Stimulated activated CD4-positive, alpha-beta T cell treated with anti-CD3 and anti-CD28 coated beads, Interleukin-2, amount 100 ng/mL, for 24 hours (primary cell): ENCODE measurements at places on chromosomes 13 and 19.

DNA sequence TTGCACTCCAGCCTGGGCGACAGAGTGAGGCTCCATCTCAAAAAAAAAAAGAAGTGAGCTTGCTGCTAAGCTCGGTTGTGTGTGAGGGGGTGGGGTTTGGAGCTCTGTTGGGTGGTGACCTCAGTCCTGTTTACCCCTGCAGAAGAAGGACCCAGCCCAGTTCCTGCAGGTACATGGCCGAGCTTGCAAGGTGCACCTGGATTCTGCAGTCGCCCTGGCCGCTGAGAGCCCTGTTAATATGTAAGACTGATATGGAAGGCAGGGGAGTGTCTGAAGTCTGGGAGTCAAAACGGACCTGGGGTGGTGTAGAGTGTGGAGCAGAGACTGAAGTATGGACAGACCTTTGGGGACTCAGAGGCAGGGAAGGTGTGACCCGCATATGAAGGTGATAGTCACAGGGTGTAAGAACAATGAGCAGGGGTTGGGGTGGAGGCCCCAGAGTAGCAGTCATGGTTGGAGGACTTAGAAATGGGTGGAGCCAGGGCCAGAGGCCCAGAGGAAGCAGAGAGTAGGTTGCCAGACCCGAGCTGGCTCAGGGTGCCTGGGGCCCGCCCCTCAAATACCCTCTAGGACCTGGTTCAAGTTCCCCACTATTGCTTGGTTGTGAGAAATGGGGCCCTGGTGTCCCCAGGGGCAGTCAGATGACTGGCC, 13.2 kb downstream of the CLASRP start:
- no peak for DNase-seq

DNA sequence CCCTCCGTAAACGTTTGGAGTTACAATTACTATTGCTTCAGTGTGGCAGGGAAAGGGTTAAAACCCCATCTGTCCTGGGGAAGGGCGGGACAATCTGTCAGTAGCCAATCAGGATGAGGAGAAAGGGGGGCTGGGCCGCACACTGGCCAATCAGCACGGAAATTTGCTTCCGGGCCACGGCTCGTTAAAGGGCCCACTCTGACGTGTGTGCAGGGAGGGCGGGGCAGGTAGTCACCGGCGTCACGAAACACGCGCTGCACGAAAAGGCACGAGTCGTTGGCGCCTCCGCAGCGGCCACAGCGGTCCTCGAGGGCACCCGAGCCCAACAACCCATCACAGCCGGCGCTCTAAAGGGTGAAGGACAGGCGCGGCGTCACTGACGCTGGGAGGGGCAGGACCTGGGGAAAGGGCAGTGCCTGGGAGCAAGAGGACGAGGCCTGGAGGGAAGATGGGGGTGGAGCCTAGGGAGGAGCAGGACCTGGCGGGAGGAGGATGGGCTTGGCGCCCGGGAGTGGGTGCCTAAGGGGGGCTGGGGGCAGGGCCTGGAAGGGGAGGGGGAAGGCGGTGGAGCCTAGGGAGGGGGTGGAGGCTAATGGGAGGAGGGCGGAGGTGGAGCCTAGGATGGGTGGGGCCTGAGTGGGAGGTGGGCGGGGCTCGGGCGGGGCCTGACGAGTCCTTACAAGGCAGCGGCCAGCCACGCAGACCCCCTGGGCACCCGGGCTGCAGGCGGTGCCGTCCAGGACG, 4.9 kb downstream of the ADAMTSL5 start:
- DNase-seq, result peak; percentile 89

DNA sequence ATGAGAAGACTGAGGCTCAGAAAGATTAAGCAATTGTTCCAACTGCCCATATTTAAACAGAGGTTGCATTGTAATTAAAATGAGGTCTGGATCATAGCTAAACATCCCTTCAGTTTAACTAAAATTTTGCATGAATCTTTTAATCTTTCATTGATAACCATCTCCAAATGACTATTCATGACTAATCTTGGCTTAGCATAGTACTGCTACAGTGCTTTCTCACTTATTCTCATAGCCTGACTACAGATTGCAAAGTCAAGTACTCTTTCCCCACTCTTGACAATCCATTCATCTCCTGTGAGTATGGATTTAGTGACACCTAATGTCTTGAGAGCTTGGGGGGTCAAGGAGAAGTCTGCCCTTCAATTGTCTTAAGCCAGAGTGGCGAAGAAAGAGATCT, 258.4 kb downstream of the RFC3 start:
- no peak for DNase-seq

- DNase-seq, result peak; percentile 19
Measured at GRCh38 chr13:49421391-49421790, 22.5 kb downstream of the CAB39L start.

DNA sequence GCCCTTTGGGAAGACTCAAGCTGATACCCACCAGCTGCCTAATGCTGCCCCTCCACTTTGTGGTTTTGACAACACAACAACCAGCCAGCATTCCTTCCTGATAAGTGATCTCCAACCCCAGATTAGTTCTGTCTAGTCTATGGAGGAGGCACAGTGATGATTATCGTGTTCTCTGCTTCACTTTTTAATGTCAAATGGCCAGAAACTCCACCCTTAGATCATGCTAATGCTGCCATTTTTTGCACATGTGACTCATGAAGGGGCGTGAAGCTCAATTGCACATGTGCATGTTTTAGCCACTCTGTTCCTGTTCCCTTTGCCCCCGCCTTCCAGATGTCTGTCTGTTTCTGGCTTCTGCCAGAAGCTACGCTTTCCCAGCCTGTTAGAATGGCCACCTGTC, 199.8 kb downstream of the COG6 start:
- DNase-seq, result no peak

- no peak for DNase-seq
Measured at GRCh38 chr13:19764237-19764636, 18.5 kb downstream of the PSPC1 start.

GRCh38 chr13:106373304-106373988, 162.0 kb downstream of the EFNB2 start:
- DNase-seq, result no peak

DNA sequence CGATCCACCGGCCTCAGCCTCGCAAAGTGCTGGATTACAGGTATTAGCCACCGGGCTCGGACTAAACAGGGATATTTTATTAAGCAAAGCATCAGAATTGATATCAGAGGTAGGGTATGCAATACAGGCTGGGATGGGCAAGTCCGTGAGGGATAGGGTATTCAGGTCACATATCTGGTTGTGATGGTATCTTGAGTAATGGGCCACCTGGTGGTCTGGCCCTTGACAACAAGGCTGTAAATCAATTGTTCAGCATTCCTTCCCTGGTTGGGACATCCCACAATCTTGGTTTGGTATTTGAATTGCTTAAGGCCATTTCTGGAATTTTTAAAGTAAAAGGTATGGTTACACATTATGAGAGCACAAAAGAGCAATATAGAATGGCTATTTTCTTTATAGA, 1588.0 kb downstream of the SLITRK1 start:
- DNase-seq, result no peak

DNA sequence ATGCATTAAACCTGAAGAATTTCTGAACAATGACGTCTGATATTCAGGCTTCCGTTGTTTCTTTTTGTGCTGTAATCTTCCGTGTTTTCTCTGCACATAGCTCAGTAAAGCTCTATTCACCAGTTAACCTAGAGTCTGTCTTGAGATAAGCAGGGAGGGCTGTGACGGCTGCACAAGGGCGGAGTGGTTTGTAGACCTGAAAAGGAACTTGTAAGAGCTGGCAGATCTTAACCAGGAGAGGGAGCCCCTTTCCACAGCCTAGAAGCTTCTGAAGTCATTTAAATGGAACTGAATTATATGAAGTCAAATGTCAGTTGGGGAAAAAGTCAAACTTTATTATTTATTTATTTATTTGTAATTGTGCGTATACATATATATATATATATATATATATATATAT, 27.5 kb downstream of the DPRX start:
- DNase-seq, result no peak

DNA sequence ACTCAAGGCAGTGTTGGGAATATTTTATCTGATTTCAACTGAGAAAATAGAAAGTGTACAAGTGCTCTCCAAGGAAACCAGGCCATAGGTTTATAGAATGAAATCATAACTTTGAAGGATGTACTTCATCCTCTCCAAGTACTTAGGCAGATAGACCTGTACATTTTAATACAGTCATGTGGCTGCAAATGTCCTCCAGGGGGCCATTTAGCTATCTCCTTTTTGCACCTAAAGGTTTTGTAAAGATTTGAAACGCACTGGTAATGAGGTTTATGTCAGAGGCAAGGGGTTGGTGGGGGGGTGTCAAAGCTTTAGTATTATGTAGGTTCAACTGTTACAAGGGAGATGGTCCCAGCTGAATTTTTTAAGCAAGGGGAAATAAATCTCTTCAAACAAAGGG, 364.4 kb downstream of the DCT start:
- no peak for DNase-seq

GRCh38 chr13:87057807-87058520, 613.2 kb upstream of the SLITRK5 start:
- DNase-seq, result no peak

DNA sequence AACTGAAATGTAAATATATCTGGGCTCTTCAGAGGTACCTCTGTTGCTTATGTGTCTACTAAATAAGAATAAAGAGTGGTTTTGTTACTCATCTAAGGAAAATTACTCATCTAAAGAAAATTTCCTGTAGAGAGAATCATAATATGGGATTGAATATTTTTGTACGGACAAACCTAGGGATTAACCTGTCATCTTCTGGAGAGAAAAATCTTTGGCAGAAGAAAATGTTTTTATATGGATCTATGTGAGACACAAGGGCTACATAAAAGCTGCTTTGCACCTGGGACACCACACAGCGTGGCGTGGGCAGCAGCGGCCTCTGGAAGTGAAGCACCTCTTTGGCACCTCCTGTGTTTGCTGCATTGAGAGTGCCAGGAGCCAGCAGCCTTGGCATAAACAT, 242.9 kb upstream of the DACH1 start:
- DNase-seq, result no peak

DNA sequence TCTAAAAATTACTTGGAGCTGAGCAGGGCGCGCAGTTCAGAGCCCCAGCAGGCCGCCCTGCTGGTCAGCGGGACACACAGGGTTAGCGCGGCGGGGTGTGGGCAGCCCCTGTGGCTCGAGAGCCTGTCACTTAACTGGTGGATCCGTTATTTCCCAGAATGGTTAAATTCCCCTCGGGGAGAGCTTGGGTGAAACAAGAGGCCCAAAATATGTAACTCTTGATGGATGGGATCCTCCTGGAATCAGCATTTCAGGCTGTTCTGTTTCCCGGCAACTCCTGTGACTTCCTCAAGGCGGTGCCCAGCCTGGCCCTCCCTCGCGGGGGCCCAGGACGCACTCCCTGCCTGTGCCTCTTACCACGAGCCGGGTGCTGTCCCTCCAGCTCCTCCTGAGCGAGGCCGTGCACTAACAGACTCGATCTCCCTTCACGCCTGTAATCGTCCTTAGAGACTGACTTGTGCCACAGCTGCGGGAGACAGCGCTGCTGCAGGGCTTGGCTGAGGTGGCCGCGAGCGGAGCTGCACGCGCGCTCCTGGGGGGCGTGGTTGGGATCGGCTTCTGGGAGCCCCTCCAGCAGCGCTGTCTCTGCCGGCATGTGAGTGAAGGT, 9.7 kb downstream of the PTBP1 start:
- DNase-seq, result no peak

GRCh38 chr13:68982961-68983619, 1124.5 kb upstream of the ATXN8OS start:
- no peak for DNase-seq

DNA sequence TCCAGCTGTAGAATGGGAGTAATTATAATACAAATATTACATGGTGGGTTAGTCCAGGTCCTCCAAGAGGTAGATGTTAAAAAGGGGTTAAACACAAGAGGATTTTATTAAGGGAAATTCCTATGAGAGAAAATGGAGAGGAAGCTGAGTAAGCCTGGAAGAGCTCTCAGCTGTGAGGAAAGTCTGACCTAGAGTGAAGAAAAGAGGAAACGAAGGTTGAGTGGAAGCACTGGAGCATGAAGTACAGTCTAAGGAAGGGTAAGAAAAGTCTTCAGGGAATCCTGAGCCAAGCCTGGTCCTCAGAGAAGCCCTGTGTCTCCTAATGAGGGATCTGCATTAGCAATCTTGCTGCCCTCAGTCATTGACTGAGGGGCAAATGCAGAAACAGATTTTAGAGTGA, 506.2 kb downstream of the GPC5 start:
- no peak for DNase-seq

DNA sequence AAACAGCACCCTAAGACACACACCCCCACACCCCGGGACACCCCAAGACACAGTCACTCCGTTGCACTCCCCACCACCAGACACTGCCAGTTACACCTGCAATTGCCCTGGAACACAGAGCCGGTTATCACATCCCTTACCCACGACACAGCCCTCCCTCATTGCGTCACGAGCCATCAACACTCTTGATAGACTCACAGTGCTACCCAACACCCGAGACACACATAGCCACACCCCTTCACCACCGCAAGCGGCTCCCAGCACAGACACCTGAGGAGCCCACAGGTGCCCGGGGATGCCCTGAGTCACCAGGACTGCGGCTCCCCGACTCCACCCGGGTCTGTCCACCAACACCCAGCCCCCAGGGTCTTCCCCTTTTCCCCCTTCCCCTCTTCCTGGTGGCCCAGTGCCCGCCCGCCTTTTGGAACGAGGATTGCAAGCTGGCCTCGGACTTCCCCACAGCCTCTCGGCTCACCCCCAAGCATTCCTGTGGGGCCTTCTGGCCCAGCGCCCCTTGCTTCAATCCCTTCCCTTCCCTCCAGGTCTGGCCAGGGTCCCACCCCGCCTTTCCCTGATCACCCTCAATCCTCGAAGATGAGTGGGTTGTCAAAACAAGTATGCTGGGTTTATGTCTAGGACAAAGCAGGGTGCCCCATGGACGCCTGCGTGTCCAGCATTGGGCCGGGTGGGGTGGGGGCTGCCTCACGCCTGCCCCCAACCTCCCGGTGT, 1.7 kb upstream of the PTGER1 start:
- DNase-seq, result no peak

- peak; percentile 90 for DNase-seq
Measured at GRCh38 chr19:6632002-6632621, 37.8 kb downstream of the TNFSF14 start.

DNA sequence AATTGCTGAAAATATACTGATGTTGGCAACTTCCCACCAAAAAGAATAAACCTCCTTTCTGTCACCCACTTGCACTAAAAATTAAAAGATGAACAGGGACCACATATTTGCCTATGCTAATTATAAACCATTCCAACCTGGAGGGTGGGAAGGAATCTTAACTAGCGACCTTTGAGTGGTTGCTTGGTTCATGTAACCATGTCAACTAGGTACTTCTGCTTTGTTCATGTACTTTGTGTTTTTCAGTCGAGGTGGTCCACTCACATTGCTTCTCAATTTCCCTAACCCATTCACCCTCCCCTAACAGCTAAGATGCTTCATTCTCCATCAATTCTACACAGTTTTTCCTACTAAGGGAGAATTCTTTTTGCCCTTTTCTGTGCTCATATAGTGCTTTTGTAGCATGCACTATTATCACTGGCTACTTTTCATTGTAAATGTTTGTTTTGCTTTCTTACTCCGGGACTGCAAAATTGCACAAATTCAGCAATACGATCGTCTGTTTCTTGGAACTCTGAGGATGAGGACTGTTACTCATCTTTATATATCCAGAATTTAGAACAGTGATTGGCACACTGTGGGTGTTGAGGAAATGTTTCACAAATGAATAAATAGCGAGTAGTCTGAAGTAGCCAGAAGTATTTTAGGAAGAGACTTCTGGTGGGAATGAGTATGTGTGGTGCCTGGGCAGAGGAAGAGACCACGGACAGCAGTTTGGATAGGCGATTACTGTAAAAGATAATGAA, 187.5 kb downstream of the GPC6 start:
- DNase-seq, result no peak

- no peak for DNase-seq
Measured at GRCh38 chr13:38341149-38341692, 8.4 kb upstream of the UFM1 start.
